Suppressor macrophage treated with lipopolysaccharide for 4 hours (primary cell): ENCODE measurements at places on chromosomes 6 and 20.

DNA sequence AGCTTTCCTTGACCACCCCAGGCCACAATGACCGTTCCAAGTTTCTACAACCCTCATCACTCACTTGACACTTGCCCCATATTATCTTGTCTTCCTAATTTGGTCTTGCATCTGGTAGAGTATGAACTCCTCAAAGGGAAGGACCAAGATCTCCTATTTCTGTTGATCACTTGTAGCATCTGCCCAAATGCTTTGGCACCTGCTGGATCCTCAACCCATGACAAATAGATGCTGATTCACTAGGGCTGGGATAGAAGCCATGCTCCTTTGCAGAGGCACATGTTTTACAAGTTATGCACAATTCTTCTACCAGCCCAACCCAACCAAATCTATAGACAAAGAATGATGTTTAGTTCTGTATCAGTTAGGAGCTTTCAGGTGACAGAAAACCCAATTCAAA lies 110.7 kb downstream of the UNC5CL start:
- no peak for DNase-seq

GRCh38 chr6:12339808-12340487 lies 49.8 kb downstream of the EDN1 start:
- no peak for DNase-seq

GRCh38 chr20:38165089-38165965 lies at the start of gene TGM2:
Gene TGM2, minus strand, starts transcription at chr20:38165270. Its CDS starts 72 bp downstream, at chr20:38165198.
- DNase-seq = peak; percentile 95

DNA sequence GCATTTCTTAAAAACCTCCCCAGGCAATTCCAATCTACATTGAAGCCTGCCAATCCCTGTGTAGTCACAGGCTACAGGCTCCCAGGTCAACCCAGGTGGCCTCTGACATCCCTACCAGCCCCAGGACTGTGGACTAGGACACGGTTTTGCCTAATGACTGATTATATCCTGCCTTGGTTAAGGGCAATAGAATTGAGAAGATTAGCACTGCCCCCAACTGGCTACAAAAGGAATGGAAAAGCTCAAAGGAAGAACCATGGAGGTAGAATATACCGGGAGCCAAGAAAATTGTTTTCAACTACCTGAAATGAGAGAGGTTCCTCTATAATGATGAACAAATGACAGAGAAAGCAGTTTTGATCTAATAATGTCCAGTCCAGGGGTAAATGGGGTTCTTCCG lies 421.1 kb upstream of the AGPAT4 start:
- peak; percentile 6 for DNase-seq

DNA sequence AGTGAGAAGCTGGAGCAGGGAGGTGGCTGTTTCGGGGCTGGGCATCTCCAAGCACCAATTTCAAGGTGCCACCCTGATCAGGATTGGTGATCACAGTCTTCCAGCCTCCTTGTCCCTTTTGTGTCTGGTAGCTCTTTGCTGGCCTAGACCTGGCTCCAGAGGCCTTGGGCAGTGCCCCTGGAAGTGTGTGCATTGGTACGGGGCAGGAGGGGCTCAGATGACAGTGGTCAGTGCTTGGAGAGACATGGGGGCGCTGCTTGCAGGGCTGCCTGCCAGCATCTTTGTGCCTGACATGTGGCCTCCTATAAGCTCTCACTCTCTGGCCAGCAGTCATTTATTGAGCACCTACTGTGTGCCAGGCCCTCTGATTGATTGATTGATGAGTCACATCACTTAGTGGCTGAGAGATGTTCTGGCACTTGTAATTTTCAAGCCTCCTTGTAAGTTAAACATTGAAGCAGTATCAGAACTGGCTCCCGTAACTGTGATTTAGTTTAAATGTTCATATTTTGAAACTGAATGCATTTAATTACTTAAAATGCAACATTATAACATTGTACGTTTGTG lies 61.7 kb downstream of the BCAS4 start:
- no peak for DNase-seq

GRCh38 chr6:101281266-101281665 lies 112.2 kb upstream of the GRIK2 start:
- DNase-seq = no peak

- no peak for DNase-seq
Observed at GRCh38 chr6:41325446-41326066, 9.9 kb upstream of the NCR2 start.

DNA sequence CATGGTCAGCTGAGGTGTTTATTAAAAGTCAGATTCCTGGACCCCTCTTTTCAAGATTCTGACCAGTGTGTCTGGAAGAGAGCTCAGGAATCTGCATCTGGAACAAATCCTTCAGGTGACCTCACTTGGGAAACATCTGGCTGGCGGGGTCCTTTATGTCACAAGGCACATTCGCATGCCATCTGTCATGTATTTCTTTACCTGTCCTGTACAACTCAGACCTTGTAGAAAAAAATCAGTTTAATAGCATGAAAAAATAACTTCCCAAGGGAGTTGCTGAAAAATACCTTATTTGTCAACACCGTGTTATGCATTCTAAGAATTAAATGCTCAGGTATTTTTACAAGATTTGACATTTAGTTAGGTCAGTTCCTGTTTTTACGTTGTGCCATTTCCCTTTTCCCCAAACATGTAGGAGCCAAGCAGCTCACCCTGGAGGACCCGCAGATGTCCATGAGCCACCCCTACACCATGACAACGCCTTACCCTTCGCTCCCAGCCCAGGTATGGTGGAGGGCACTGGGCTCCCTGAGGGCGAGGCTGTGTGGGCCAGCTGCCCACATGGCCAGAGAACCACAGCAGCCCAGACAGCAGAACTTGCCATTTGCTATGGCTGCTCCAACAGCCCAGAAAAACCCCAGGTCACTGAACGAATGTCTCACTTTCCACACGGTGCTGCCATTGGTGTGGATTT lies 4.0 kb downstream of the IRF4 start:
- DNase-seq = no peak

DNA sequence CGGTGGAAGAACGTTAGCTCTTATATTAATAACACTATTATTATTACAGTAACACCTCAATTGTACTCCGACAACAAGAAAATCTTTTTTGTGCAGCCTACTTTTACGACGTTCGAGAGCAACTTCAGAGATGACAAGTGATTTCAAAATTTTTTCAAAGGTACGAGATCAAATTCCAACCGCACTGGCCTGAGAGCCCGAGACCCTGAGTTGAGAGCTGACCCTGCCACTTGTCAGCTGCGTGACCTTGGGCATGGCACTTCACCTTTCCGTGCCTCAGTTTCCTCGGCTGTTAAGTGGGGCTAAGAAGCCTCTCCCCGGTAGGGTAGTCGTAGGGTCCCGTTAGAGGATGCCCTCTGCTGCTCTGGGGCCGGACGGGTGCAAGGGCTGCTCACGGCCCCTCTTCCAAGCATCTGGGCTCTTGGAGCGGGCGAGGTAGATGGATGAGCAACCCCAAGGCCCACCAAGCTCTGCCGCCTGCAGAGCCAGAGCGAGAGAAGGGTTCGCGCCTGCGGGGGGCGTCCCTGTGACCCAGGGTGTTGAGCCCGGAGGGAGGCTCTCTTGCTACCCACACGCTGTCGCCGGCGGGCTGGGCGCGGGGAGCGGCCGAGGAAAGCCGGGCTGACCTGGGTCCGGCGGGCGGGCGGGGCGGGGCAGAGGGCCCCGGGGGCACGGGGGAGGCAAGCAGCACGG lies 510 bp downstream of the NDRG3 start:
- no peak for DNase-seq

GRCh38 chr6:134911547-134911946 lies 38.4 kb downstream of the ALDH8A1 start:
- DNase-seq = no peak

- no peak for DNase-seq
Observed at GRCh38 chr6:129748901-129749748, 39.1 kb upstream of the ARHGAP18 start.

DNA sequence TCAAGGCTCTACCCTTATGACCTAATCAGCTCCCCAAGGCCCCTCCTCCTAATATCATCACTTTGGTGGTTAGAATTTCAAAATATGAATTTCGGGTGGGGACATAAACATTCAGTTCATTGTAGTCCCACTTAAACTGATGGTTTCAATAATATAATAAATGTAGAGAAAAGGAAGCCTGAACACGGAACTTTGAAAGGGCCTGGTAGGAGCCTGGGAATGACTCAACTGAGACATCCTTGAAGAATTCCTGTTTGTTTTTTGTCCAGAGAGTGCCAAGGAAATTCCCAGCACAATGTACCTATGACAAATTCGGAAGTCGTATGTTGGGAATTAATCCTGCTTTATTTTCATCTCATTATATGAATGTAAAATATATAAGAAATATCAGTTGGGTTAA lies 457.9 kb downstream of the PLCB1 start:
- DNase-seq = no peak

GRCh38 chr20:33883164-33883563 lies 72.0 kb downstream of the CHMP4B start:
- DNase-seq = no peak

GRCh38 chr6:50442531-50443040 lies 270.7 kb upstream of the TFAP2D start:
- DNase-seq = no peak

GRCh38 chr6:108622641-108623298 lies 62.1 kb downstream of the FOXO3 start:
- DNase-seq = peak; percentile 96

DNA sequence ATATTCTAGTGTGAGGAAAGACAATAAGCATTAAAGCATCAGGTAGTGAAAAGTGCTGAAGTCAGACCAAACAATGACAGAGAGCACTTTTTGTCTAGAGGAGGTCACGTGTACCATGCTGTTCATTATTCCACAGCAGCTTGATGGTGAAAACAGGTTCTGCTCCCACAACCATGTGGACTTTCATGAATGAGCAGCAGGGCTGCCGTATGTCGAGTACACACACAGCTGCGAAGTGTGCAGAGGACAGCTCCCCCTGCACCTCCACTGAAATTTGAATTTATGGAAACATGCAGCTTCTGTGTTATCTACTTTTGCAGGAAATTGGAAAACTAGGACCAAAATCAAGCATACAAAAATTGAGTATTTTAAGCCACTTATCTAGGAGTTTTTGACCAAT lies 85.3 kb downstream of the MAP7 start:
- no peak for DNase-seq

GRCh38 chr6:20061952-20062351 lies 150.3 kb downstream of the MBOAT1 start:
- DNase-seq = no peak

GRCh38 chr20:39800548-39800947 lies 838.4 kb downstream of the DHX35 start:
- DNase-seq = no peak

DNA sequence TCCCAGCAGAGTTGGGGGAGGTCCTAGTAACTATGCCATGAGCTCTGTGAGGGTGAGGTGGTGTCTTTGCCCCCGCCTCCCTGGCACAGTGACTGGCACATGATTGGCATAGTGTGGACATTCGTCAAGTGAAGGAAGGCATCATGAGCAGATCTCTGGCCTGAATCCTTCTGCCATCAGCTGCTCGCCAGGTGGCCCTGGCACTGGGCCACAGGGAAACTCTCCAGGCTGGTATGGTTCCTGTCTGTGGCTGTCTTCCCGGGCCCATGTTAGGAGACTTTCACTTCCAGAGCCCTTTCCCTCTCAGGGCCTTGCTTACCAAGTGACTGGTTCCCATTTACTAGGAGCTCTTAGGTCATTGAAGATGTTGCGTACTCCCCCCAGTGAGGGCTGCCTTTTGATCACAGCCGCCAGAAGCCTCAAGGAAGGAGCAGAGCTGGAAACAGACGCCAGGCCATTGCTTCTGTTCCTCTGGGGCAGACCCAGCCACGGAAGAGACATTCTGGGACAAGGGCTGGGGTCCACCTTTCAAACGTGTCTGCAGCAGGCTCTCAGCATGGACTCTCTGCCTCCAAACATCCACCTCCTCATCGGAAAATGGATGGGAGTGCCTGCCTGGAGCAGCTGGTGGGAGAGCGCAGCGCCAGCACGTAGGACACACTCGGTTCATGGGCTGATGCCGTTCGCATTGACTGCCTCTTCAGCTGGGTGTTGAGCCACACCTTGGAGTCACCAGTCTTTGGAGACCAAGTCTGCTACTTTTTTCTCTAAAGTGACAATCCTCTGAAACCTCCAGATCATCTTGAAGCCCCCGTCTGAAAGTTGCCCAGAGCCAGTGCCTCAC lies 67.2 kb downstream of the PTPN1 start:
- DNase-seq = no peak

DNA sequence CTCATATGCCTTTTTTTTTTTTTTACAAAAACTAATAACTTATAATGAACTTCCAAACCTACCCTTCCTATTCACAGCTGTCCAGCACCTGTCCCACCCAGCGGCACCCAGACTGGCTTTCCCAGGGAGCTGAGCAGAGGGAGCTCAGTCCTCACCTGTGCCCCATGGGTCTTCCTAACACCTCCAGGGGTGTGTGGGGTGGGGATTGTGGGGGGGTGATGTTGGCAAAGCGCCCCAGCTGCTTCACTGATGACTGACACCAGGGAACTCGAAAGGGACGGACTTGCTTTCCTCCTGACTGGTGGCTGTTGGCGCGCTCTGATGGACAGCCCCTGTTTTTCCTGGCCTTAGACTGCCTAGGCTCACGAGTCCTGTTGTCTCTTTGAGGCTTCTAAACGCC lies 14.2 kb upstream of the SYNJ2 start:
- no peak for DNase-seq

GRCh38 chr6:44247338-44248302 lies 719 bp downstream of the HSP90AB1 start:
- peak; percentile 82 for DNase-seq

DNA sequence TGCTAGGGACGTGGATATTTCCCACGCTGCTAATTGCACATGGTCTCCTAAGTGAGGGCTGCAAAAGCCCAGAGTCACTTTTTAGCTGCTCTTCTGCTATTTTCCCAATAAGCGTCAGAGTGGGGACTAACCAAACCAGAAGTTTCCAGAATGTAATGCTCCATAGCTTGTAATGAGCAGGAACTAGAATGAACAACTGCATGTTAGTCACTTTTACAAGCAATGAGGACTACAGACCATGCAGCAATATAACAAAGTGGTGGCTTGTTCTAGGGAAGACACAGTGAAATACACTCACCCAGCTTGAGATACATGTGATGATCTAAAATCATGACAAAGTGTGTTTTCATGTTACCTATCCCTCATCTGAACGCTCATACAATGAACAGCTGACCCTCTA lies 314.1 kb upstream of the SGK1 start:
- DNase-seq = peak; percentile 74

GRCh38 chr6:35259948-35260590 lies 534 bp downstream of the ZNF76 start:
- peak; percentile 54 for DNase-seq

DNA sequence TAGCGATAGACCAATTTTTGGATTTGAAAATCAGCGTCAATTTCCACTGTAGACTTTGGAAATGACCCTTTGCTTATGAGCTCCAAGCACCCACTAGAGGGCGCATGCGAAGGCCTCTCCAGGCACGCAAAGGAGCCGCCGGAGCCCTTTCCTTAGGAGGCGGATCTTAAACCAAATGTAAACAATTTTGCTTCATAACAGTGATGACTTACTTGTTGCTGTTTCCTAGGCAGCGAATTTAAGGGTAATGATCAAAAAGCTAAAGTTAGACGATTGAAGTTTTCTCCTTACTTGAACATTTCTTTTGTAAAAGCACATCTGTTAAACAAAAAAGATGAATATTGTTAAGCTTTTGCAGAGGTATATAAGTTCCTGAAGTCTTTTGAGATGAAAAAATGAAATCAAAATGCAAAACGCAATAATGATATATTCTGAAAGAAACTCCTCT lies 29.2 kb upstream of the EXOC2 start:
- DNase-seq = peak; percentile 87
